ENCODE measurements at places on chromosomes 11 and 22.

DNA sequence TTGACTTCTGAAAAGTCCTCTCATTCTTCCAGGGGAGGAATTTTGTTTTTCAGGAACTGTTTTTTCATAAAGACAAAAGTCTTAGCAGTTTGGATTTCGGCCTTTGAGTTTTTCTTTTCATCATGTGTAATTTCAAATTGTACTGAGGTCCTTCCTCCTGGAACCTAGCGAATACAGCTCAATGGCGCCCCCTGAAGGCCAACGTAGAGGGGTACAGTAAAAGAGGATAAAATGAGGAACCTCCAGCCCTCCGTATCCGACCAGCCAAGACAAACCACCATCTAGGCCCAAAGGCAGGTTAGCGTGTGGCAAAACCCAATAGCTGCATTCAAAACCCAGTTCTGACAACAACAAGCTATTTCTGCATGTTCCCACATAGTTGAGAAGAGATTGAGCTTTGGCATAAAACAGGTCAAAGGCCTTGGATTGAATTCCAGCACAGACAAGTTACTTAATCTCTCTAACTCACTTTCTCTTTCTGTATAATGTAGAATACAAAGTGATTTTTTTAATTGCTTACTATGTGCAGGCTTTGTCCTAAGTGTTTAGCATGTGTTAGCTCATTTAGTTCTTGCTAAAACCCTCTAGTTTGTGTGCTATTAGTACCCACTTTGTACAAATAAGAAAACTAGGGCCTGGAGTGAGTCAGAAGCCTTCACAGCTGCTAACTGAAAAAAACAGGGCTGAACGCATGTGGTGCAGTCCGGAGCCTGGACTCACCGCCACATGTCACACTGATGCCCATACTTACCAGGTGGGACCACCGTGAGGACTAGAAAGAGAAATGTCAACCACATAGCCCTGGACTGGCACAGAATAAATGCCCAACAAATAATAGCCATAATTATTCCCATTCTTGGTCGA, 43.2 kb upstream of the ETS1 start:
- DNase-seq = peak; percentile 95

DNA sequence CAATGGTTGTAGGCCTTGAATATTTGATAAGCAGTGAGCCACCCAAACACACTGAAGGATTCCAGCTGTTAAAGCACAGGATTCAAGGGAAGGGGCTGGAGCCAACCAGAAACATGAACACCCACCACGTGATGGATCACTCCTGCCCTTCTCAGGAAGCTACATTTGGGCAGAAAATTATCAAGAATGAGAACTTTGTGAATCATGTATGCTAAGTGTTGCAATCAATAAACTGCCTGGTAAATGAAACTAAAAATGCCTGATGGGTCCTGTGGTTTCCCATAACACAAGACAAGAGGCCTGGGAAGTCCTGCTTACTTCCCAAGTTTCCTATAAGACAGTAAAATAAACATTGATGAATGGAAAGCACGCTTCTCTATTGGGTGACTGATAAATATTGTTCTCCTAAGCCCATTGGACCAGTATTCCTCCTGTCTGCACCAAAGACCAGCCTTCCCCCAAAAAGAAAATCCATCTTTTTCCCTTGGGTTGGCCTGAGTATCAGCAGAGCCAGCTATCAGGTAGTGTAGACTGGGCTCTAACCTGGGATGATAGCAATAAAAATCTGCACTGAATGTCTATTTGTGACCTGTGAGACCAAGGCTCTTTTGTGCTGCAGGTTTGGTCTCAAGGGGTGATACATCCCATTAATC, 98.4 kb downstream of the CCDC83 start:
- no peak for DNase-seq

DNA sequence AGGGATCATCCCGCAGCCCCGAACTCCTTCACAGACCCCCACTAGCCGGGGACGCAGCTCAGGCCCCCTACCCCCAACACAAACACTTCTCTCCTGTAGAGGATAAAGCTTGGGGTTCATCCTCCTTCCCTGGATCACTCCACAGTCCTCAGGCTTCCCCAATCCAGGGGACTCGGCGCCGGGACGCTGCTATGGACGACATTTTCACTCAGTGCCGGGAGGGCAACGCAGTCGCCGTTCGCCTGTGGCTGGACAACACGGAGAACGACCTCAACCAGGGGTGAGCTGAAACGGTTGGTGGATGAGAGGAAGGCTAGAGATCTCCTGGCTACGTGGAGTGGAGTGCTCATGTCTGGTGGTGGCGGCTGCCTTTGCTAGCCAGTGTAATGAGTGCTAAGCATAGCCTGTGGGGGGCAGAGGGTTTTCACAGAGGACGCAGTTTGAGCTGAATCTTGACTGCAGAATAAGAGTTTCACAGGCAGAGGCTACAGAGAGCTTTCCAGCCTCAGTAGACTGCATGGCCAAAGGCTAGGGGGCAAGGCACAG, 580 bp downstream of the ILK start:
- DNase-seq = peak; percentile 28

DNA sequence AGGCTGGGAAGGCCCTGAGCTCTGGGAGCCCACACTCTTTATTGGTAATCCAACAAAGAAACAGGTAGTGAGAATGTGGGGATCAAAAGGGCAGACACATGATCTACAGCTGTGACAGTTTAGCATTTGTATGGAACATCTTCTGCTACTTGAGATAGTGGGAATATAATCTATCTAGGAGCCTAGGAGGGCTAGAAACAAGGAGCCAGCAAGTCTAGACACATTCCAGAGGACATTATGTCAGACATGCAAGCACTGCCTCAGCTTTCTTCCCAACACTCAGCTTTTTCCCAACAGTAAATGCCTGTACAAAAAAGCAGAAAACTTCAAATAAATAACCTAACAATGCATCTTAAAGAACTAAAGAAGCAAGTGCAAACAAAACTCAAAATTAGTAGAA, 1150.6 kb upstream of the RAG2 start:
- no peak for DNase-seq

DNA sequence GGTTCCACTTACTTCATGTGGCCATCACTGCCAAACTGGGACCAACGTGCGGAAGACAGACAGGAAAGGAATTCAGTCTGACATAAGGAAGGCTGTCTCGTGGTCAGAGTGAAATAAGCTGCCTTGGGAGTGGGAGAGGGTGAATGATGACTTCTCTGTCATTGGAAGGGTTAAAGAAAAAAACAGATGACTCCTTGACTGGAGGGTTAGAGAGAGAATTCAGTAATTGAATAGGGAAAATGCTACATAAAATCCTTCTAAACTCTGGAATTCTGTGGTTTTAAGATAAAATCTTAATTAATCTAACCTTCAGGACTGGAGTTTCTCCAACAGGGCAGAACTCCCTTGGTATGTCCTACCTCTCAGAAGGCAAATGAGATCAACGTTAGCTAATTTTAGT, 33.8 kb downstream of the RAB30 start:
- no peak for DNase-seq

DNA sequence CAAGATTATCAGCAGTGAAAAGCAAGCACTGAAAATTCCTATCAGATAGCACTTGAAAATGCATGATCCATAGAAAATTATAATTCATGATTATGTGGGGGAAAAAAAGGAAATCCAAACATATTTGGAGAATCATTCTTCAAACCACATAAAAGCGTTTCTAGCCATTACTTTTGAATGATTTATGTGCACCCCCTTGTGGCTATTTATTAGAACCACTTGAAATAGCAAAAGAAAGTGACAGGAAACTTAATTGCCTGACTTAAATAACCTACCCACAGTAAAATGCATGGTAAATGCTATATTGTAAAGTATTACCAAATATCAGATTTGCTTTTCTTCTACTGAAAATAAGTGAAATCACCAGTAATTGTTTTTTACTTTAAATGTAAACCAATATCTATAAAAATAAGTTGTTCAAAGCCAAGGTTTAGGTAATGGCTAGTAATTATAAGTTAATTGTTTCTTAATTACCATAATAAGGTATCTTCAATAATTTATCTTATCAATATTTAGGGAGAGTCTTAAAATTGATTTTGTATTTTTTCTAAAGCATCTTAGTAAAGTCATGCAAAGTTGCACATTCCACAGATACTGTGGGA, 168.5 kb downstream of the ARHGAP42 start:
- DNase-seq = no peak

DNA sequence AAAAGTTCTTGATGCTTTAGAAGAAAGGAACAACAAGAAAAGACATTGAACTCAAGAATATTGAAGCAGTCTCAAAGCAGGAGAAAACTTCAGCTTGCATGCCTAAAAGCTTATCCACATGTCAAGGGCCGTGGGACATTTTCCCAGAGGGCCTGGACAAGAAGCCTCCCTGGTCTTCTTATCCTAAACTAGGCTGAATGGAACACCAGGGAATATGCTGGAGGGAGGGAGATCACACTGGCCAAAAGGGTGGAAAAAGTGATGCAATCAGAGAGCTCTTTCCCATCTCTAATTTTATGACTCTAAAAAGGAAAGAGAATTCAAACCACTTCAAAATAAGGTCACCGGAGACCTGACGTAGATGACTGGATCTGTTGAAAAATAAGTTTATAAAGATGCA, 107.2 kb downstream of the MPPED2 start:
- no peak for DNase-seq

- no peak for DNase-seq
These were observed 33.5 kb upstream of the CSNK1E start for GRCh38 chr22:38350444-38351359.

GRCh38 chr11:4697585-4697984, at the start of gene OR51E2:
Gene OR51E2 (minus strand): TSS chr11:4697853. CDS start chr11:4682711, 15,142 bp downstream.
- DNase-seq = no peak

- DNase-seq = no peak
These were observed 9.4 kb downstream of the MOB2 start for GRCh38 chr11:1476940-1477736.

DNA sequence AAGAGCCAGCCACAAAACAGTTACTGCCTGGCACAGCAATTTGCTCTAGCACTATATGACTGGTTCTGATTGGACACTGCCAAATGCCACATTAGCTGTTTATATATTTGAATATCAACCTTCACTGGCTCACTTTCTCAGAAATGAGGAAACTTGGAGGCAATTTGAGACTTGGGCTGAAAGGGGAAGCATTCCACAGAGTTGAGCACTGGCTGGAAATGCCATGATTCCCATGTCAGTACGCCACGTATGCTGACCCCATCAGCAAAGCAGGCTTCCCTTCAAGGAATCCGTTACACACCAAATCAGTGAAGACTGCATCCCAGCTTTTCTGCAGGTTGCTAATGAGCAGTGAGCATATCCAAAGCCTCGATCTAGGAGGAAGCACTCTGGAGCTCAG, 34.7 kb downstream of the GALNT18 start:
- no peak for DNase-seq

- DNase-seq = no peak
These were observed 9.6 kb downstream of the P2RY2 start for GRCh38 chr11:73227571-73228211.

GRCh38 chr22:20267441-20268278, 458 bp downstream of the RTN4R start:
- DNase-seq = no peak

GRCh38 chr11:77267962-77268361, 33.5 kb downstream of the GDPD4 start:
- no peak for DNase-seq

DNA sequence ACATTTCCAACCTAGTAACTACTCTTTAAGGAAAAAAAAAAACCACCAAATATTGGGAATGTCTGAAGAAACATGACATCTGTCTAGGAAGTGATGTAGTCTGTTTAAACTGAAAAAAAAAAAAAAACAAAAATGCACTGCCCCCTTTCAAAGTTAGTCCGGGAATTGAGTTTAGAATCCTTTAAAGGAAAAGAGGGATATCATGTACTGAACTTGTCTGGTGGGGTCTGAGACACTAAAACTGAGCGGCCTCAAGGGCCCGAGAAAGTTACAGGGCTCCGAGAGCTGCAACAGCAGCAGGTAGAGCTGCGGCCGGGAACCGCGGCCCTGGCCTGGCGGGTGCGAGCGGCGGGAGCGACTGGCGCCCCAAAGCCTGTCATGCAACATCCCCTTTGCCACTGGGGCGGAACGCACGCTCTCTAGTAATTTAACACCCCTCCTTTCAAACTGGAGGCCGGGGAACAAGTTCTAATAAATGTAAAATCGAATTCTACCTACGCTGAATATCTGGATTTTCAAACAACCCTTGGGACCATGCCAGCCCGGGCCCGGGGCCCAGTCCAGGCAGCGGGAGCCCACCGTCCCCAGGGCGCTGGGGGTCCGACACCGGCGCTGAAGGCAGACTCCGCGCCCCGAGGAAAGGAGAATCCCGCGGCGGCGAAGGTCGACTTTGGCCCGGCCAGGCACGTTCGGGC, 736 bp downstream of the RDX start:
- peak; percentile 18 for DNase-seq

- no peak for DNase-seq
These were observed 15.0 kb downstream of the SMIM38 start for GRCh38 chr11:69170704-69171103.
